Caco-2 (cell line): ENCODE measurements at places on chromosomes 13 and 19. TPM values are rescaled to one million over a fixed set of nuclear protein-coding genes. Genes with fewer than 3 reads are reported as not detected.

GRCh38 chr13:100645382-100645781 lies 29.2 kb downstream of the TMTC4 start:
- H3K36me3 ChIP-seq = peaks cover 3% of the 10 kb centered on the region; the same call in 1 of the 2 replicates
- H3K27ac ChIP-seq = no peak overlapping the region
- no peak for DNase-seq
- no peak overlapping the region for H3K4me3 ChIP-seq
- H3K27me3 ChIP-seq = no peaks in the 10 kb centered on the region
- no peaks in the 10 kb centered on the region for H3K4me1 ChIP-seq

- H3K4me1 ChIP-seq = peaks cover 15% of the 10 kb centered on the region; the same call in 1 of the 2 replicates
- H3K27me3 ChIP-seq = no peaks in the 10 kb centered on the region
- no peak overlapping the region for H3K27ac ChIP-seq
- peaks cover 13% of the 10 kb centered on the region for H3K36me3 ChIP-seq
These were observed 40.0 kb downstream of the ZNF331 start for GRCh38 chr19:53577968-53578367.

- no peak overlapping the region for H3K27ac ChIP-seq
- H3K4me1 ChIP-seq = no peaks in the 10 kb centered on the region
- no peak overlapping the region for H3K4me3 ChIP-seq
- H3K27me3 ChIP-seq = no peaks in the 10 kb centered on the region
These were observed 12.6 kb downstream of the MPHOSPH8 start for GRCh38 chr13:19646063-19646462.

GRCh38 chr13:98821372-98822224 lies 69.1 kb upstream of the SLC15A1 start:
- peak overlapping the region; percentile 10 for H3K27ac ChIP-seq

DNA sequence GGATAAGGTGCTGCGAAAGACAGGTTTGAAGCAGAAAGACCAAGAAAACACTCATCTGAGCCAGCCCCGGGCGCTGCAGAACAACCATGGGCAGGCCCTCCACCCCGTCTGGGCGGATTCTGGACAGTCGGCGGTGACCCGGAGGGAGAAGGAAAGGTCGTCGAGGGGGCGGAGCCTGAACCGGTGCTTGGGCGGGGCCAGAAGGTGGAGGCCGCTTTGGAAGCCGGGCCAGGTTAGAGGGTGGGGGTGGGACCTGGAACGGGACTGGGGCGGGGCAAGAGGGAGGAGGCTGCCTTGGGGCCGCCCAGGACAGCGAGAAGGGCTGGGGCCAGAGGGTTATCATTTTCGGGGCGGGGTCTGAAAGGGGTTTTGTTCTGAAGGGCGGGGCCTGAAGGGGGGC lies 5.0 kb upstream of the ZNF765 start:
- peak overlapping the region; percentile 20 for H3K27ac ChIP-seq
- H3K36me3 ChIP-seq = no peaks in the 10 kb centered on the region
- H3K27me3 ChIP-seq = no peaks in the 10 kb centered on the region
- no peak overlapping the region for H3K4me3 ChIP-seq
- no peak for DNase-seq

DNA sequence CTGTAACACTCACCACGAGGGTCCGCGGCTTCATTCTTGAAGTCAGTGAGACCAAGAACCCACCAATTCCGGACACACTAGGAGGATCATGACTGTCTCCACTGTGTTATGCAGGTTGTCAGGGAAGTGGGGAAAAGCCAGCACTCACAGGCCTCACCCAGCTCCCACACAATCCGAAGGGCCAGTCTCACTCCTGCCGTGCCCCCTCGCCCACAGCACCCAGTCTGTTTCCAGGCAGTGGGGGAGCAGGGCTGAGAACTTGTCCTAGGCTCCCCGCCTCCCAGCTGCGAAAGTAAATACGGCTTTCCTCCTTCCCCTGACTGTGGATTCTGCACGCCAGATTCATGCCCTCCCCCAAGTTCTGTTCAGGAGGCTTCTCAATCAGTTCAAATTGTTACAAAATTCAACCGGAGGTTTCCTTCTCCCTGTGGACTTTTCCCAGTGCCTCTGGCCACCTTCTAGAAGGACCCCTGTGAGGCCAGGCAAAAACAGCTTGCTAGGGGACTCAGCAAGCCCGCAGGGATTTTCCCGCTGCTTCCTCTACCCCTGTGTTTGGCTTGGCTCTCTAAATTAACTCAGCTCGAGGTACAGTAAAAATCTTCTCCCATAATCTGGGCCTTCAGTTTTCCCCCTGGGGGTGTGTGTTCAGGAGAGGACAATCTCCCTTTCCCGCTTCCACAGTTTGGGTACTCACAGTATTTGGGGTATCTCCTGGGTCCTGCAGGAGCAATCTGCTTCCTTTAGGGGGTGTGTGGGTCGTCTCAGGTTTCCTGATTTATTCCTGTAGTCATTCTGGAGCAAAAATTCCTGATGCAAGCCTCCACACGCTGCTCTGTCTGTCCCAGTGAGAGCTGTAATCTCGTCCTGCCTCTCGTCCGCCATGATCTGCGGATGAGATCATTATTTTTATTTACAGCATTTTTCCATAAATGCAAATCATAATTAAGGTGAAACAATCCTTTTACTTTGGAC lies 899.8 kb downstream of the GPC5 start:
- no peaks in the 10 kb centered on the region for H3K27me3 ChIP-seq
- no peak for DNase-seq
- no peaks in the 10 kb centered on the region for H3K36me3 ChIP-seq
- no peak overlapping the region for H3K27ac ChIP-seq

DNA sequence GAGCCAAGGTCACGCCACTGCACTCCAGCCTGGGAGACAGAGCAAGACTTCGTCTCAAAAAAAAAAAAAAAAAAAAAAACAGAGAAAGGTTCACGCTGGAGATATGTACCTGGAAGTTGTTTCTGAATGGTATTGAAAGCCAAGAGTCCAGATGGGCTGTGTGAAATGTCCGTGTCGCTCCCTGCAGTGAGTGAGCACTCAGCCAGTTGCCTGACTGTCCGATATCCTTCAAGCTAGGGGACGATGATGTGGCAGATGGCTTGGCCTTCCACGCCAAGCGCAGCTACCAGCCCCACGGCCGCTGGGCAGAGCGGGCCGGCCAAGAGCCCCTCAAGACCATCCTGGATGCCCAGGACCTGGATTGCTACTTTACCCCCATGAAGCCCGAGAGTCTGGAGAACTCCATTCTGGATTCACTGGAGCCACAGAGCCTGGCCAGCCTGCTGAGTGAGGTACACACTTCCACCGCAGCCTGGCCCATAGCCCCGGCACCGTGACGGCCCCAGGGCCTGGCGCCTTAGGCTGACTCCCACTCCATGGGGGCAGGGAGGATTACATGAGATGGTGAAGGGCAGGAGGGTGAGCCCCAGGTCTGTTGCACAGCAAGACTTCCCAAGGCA lies 11.7 kb upstream of the OVOL3 start:
- H3K4me3 ChIP-seq = no peak overlapping the region
- no peaks in the 10 kb centered on the region for H3K27me3 ChIP-seq
- H3K36me3 ChIP-seq = no peaks in the 10 kb centered on the region; the same call in 1 of the 2 replicates
- DNase-seq = no peak
- H3K4me1 ChIP-seq = no peaks in the 10 kb centered on the region
- no peak overlapping the region for H3K27ac ChIP-seq

GRCh38 chr13:107250628-107251027 lies 682.7 kb upstream of the ARGLU1 start:
- no peaks in the 10 kb centered on the region for H3K36me3 ChIP-seq
- H3K27me3 ChIP-seq = no peaks in the 10 kb centered on the region
- DNase-seq = no peak

- no peak for DNase-seq
- H3K27ac ChIP-seq = no peak overlapping the region
- H3K36me3 ChIP-seq = no peaks in the 10 kb centered on the region
These were observed 43.2 kb upstream of the RANBP3 start for GRCh38 chr19:6020972-6021805.

DNA sequence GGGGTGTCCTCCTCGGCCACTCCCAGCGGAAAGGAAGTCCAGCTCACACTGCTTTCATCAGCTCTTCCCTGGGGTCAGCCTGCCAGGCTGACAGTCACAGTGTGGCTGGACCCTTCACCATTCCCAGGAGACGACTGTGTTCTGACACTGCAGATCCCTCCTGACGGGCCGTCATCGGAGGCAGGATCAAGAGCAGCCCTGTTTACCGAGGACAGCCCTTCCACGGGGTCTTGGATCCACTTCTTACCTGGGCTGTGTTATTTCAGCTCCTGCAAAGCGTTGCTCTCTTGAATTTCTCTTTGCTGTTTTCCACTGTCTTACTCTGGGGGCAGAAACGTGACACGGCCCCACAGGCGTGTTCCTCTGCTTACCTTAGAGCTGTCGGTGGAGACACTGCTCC lies 149.9 kb upstream of the SOX1 start:
- H3K4me1 ChIP-seq = no peaks in the 10 kb centered on the region
- H3K4me3 ChIP-seq = no peak overlapping the region
- H3K27ac ChIP-seq = no peak overlapping the region
- no peak for DNase-seq

- H3K27me3 ChIP-seq = no peaks in the 10 kb centered on the region
- peaks cover 11% of the 10 kb centered on the region for H3K4me1 ChIP-seq
- H3K36me3 ChIP-seq = no peaks in the 10 kb centered on the region
- no peak overlapping the region for H3K27ac ChIP-seq
- DNase-seq = no peak
- H3K4me3 ChIP-seq = no peak overlapping the region
These were observed 875.0 kb downstream of the SLITRK1 start for GRCh38 chr13:83007226-83007625.

DNA sequence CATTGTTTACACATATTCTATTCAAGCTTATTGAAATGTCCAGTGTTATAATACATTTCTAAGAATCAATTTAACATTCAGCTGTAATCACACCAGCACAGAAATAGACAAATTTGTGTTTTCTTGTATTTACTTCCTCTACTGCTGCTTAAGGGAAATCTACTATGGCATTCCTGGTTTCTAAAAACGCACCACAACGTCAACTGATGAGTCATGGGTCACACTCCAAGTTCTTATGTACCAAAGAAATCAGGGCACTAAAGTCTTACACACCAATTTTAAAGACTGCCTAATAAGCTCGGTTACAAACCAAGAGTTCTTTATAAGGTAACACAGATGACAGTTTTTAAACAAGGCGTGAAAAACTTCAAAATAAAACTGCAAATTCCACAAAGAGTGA lies 13.2 kb downstream of the LNX2 start:
- peaks cover 25% of the 10 kb centered on the region for H3K4me1 ChIP-seq
- no peak for DNase-seq
- H3K27ac ChIP-seq = no peak overlapping the region
- H3K4me3 ChIP-seq = no peak overlapping the region

- H3K4me3 ChIP-seq = peak overlapping the region; percentile 48
- peaks cover under 1% of the 10 kb centered on the region for H3K36me3 ChIP-seq
- H3K4me1 ChIP-seq = peaks cover 33% of the 10 kb centered on the region
- DNase-seq = peak; percentile 26
- H3K27me3 ChIP-seq = no peaks in the 10 kb centered on the region
These were observed 664 bp downstream of the ICAM5 start for GRCh38 chr19:10290357-10290875.

DNA sequence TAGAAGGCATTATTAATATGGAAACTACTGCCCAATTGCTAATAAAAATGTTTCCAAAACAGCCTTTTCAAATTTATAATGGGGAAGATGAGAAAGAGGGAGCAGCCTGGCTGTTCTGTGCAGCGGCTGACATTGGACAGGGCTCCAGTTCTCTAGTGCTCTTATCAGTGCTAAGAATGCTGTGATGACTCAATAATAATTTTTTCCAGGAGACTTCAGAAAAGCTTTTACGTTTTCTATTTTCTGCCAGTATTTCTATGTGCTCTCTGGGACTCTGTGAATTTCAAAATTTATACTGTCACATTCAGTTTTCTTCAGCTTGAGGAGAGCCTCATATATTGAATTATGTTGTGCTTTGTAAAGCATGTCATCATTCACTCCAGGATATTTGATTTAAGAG lies 209.6 kb downstream of the VWA8 start:
- DNase-seq = no peak
- H3K4me3 ChIP-seq = no peak overlapping the region
- no peaks in the 10 kb centered on the region for H3K4me1 ChIP-seq
- no peaks in the 10 kb centered on the region for H3K36me3 ChIP-seq

DNA sequence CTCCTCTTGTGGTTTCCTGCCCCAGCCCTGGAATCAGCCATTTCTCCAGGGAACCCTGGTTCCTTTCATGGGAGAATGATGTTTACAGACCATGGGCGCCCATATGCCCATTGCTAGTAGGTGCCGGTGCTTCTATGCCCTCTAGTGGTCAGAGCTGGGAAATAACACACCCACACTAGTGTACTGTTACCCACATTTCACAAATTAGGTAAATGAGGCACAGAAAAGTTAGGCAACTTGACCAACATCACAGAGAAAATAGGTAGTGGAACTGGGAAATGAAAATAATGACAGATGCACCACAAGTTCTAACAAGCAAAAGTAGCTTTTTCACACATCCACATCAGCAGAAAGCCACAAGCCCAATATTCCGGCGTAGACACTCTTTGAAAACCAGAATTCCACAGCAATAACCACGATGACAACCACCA lies 1.3 kb upstream of the CEACAM3 start:
- H3K27ac ChIP-seq = no peak overlapping the region
- H3K4me1 ChIP-seq = peaks cover 25% of the 10 kb centered on the region
- H3K27me3 ChIP-seq = no peaks in the 10 kb centered on the region
- peak; percentile 68 for DNase-seq
- H3K36me3 ChIP-seq = no peaks in the 10 kb centered on the region
- no peak overlapping the region for H3K4me3 ChIP-seq

DNA sequence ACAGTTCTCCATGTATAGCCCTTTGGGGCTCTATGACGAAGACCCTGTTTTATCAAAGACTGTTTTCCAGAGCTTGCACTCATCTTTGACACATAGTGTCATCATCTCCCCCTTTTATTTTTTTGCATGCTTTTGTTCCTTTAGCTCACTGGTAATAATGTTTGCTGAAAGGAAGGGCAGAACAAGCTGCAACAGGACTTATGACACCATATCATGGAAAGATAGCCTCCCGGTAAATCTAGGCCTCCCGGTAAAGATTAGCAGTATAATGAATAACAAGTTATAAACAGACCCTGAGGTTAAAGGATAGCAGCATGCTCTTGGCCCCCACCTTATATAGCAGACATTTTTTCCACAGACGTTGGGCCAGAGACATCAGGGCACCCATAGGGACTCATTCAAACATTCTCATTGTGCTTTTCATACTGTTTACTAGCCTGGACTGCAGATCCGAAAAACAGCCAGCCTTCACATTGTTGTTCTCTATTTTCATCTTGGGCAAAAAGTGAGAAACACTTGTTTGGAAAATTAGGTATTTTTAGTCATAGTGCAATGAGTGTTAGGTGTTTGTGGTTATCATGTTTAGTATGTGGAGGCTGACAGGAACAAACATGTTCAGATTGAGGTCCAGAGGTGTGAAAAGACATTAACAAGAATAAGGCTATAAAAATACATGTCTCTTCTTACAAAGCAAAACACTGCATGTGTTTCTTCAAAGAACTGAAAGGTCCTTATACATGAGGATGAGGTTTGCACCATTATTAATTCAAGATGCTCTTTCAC lies 136.9 kb upstream of the SPRY2 start:
- DNase-seq = no peak
- no peaks in the 10 kb centered on the region for H3K36me3 ChIP-seq
- no peaks in the 10 kb centered on the region for H3K27me3 ChIP-seq
- H3K4me3 ChIP-seq = no peak overlapping the region
- no peaks in the 10 kb centered on the region; the same call in 1 of the 2 replicates for H3K4me1 ChIP-seq

- no peaks in the 10 kb centered on the region for H3K36me3 ChIP-seq
- H3K27ac ChIP-seq = no peak overlapping the region
- no peaks in the 10 kb centered on the region for H3K27me3 ChIP-seq
- no peak for DNase-seq
These were observed 293.9 kb downstream of the ABCC4 start for GRCh38 chr13:95007322-95007721.

The CNFN gene
- 4.1 and 5.3 TPM in 2 replicates for total RNA-seq

The ZNF540 gene
- total RNA-seq = 0.36 TPM in 1 of 2 replicates, not detected in the other

The ZNF554 gene
- total RNA-seq = 3.6 and 3.7 TPM in 2 replicates

The GNA15 gene
- total RNA-seq = not detected in 2 replicates

The SCAMP4 gene
- total RNA-seq = 78.3 and 84.1 TPM in 2 replicates

The KCNRG gene
- 0.20 and 0.58 TPM in 2 replicates for total RNA-seq
